ENCODE measurements at places on chromosomes 2 and 18.

GRCh38 chr2:176793792-176794191 is 418.8 kb upstream of the HNRNPA3 start:
- DNase-seq, result no peak

GRCh38 chr2:221490506-221491060 is 81.5 kb downstream of the EPHA4 start:
- no peak for DNase-seq

DNA sequence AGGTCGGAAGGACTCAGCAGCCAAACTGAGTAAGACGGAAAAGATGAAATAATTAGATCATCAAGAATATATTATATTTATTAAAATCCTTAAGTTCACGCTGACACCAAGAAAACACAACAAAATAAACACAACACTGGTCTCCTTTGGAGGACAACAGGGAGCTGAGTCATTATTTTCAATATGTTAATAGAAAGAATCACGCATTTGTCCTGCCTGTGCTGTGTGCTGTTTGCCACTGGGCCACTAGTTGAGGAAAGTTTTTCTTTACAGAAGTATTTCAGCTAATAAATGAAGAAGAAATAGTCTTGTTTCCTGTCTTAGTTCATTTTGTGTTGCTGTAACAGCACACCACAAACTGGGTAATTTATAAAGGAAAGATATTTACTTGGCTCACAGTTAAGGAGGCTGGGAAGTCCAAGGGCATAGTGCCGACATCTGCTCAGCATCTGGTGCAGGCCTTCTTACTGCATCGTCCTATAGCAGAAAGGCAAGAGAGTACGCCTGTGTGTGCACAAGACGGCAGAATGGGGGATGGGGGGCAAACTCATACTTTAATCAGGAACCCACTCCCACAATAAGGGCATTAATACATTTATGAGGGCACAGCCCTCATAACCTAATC is 88.0 kb downstream of the TCF7L1 start:
- no peak for DNase-seq

DNA sequence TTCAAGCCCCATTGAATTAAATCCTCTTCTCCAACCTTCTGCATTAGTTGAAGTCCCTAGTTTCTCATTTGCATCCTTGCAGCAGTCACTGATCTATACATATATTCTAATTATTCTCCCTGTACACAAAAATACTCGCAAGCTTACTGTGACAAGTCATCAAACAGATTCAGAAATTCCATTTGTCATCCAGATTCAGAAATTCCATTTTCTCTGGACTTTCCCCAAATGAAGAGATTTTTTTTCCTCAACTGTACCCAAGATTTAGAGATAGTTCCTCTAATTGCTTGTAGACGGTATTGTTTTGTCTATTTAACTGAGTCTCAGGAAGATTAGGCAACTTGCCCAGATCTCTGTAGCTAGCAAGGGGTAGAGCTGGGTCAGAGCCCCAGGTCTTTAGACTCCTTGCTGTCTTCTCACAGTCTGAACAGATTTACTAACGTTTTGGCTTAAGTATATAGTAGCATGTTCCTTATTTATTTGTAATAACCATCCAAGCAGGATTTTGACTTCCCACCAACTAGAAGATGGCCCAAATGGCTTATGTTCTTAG is 34.2 kb downstream of the RAB12 start:
- DNase-seq, result no peak

- DNase-seq, result peak; percentile 25
These were observed at the start of gene TCF7L1 for GRCh38 chr2:85132834-85133637. Gene TCF7L1, plus strand, starts transcription at chr2:85133392. Its CDS starts 293 bp downstream, at chr2:85133685.

DNA sequence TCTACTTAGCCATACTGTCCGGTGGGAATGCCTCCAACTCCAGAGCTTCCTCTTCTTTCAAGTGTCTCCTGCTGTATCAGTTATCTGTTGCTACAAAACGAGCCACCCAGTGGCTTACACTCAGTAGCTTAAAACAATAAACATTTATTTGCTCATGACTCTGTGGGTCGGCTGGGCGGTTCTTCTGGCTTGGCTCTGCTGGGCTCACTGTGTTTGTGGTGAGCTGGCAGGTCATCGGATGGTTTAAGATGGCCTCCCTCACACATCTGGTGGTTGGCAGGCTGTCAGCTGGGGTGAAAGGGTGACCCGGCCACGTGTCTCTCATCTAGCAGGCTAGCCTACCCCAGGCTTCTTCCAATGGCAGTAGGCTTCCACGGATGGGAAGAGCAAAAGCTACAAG is 122.4 kb upstream of the SLC1A4 start:
- no peak for DNase-seq

All from CD4-positive, alpha-beta T cell treated with Interleukin-15 for 1 hour (primary cell).